ENCODE measurements at places on chromosomes 1 and 21.

DNA sequence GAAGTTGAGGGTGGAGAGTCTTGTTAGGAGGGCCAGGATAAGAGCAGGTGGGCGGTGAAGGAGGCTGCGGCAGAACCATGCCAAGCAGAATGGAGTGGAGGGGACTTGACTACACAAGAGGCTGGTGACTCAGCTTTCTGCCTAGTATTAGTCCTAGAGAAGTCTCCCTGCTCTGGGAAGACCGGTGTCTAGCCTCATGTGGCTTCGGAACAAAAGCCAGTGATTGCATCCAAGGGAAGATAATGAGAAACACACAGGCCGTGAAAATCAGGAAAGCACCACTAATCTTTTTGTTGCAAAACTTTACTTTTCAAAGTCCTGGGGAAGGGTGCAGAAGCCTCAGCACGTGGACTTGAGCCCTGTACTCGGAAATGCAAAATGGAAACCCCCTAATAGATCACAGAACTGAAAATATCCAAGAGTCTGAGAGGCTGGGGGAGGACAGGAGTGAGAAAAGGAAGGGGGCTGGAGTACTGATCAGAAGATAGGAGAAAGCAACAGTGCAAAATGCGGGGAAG is 31.4 kb downstream of the DDR2 start:
- DNase-seq = no peak

GRCh38 chr21:26846036-26846931 is 1.1 kb upstream of the ADAMTS1 start:
- DNase-seq = no peak

DNA sequence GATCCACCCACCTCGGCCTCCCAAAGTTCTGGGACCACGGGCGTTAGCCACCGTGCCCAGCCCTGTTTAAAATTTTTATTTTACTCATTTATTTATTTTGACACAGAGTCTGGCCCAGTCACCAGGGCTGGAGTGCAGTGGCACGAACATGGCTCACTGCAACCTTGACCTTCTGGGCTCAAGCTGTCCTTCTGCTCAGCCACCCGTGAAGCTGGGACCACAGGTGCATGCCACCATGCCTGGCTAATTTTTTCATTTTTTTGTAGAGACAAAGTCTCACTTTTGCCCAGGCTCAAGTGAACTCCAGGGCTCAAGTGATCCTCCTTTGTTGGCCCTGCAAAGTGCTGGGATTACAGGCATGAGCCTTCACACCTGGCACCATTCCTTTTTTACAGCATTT is 27.5 kb upstream of the DNAJC6 start:
- DNase-seq = no peak

GRCh38 chr1:15684042-15684461 is at the start of gene PLEKHM2:
Gene PLEKHM2, plus strand, starts transcription at chr1:15684320. Its CDS starts 239 bp downstream, at chr1:15684559.
- peak; percentile 50 for DNase-seq

DNA sequence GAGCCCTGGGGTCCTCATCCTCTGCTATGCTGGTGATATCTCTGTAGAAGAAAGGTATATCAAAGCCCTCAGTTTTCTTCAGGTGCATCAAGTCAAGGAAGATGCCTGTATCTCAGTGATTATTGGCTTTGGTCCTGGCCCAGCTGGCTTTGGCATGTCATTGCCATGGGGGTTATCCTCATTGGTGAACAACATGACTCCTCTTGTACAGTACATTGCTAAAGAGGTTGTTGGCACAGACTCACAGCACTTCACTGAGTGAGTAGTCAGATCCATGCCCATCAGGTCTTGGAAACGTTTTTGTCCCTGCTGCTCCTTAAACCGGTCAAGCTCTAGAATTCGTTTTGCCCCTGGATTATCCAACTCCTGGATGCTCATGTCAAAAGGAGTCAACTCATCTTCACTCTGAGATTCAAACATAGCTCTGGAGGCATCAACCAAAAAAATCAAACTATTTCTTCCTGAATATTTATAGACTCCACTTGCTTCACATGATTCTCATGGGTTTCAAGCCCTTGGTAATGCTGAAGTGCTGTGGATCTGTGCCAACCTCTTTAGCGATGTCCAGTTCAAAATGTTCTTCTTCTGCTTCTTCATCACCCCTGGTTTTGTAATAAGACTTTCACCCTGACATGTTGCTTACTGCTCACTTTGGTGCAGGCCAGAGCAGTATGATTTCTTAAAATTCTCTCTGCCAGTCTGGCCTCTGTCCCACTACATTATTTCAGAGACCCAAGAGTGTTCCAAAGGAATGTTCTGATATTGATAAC is 43.0 kb upstream of the RAB3GAP2 start:
- DNase-seq = no peak

DNA sequence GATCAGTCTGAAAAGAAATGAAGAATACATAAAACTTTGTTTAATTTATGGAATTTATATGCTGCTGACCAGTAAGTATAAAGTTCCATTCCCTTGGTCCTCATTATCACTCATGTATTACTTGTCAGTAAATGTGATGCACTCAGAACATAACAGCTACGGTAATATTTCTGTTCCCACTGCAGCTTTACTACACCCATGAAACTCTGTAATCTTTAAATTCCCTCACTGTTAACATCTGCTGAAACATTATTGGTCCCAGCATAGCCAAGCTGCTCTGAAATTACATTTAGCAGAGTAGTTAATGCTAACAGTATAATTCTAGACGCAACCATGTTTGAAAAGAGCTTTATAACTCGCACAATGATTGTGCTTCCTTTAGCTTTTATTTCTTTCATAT is 238.4 kb downstream of the GPATCH2 start:
- DNase-seq = no peak

- DNase-seq = peak; percentile 21
These were observed 796 bp upstream of the TDRKH start for GRCh38 chr1:151790940-151791651.

DNA sequence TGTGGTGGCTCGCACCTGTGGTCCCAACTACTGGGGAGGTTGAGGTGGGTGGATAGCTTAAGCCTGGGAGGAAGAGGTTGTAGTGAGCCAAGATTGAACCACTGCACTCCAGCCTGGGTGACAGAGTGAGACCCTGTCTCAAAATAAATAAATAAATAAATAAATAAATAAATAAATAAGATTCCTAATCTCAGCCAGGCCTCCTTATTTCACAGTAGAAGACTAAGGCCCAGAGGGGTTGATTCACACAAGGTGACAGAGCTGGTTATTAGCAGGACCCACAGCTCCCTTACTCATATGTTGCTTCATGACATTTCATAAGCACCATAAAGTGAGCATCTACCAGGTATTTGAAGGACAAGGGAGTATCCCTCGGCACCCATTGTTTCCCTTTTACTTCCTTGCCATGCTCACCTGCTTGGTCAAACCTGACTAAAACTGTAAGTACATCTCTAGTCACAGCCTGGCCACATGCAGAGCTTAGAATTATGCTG is 32.7 kb downstream of the ALG14 start:
- no peak for DNase-seq

- peak; percentile 30 for DNase-seq
These were observed 5.9 kb upstream of the TTC22 start for GRCh38 chr1:54806931-54807611.

- no peak for DNase-seq
These were observed 274.8 kb upstream of the AJAP1 start for GRCh38 chr1:4379451-4380175.

DNA sequence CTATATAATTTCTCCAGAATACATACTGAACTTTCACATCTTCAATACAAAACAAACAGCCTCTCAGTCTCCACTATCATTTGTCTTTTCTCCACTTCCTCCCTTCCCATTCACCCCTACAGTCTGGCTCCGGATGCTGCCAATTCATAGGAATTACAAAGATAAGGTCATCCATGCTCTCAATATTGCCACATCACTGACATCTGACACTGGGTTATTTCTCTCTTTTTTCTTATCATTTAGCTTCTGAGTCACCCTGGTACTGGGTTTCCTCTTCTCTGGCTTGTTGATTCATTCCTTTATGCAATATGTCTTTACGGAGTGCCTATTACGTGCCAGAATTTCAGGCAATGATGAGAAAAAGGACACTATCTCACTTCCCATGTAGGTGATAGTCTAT is 3.1 kb upstream of the SH3BP5L start:
- DNase-seq = peak; percentile 85

- no peak for DNase-seq
These were observed 50.6 kb upstream of the RAB4A start for GRCh38 chr1:229220163-229220846.

- no peak for DNase-seq
These were observed 212.8 kb downstream of the PBX1 start for GRCh38 chr1:164771619-164772361.

GRCh38 chr1:228041316-228041715 is 34.5 kb downstream of the WNT3A start:
- DNase-seq = no peak

DNA sequence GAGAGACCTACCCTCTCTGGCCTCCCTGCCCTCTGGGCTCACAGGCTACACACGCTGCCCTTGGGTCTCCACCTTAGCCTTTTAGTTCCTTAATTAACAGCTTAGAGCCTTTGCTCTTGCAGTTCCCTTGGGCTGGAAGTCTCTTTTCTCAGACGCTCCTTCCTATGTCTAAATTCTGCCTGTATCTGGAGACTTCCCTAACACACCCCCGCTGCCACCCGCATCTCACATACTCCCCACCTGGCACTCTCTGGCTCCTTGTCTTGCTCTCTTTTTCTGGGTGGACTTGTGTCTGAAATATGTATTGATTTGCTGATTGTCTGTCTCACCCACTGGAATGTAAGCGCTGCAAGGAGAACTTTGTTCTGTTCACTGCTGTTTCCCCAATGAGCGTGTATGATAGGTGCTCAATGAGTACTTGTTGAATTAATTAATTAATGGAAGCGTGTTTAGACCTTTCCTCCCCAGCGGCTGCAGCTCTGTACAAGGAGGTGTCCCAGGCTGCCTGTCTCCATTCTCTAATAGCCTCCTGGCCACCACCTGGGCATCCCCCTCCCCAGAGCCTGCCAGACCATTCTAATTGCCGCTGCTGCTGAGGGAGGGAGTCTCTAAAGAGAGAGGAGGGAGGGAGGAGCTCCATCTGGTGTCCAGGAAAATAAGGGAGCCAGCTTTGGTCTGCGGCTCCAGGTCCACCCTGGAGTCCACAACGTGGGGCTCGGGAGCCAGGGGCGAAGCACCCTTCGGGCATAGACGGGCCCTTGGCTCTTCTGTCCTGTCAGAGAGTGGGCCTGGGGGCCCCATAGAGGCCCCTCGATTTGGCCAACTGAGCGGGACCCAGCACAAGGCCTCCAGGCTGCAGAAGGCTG is 95.4 kb downstream of the RNF220 start:
- no peak for DNase-seq

DNA sequence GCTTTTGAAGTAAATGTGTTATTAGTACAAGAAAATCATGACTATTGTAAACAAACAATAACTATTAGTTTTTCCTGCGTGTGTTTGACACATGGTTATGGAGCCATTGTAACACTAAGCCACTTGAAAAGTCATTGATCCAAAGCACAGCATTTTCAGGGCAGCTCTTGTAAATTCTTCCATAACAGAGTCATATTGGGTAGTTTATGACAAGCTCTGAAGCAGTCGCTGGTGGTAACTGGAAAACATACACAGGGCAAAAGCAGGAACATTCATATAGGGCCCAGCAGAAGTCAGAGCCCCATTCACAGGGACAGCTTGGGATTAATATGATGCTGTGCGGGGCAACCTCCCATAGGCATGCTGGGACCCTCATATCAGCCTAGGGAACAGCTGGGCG is 483.2 kb upstream of the PTBP2 start:
- DNase-seq = no peak

DNA sequence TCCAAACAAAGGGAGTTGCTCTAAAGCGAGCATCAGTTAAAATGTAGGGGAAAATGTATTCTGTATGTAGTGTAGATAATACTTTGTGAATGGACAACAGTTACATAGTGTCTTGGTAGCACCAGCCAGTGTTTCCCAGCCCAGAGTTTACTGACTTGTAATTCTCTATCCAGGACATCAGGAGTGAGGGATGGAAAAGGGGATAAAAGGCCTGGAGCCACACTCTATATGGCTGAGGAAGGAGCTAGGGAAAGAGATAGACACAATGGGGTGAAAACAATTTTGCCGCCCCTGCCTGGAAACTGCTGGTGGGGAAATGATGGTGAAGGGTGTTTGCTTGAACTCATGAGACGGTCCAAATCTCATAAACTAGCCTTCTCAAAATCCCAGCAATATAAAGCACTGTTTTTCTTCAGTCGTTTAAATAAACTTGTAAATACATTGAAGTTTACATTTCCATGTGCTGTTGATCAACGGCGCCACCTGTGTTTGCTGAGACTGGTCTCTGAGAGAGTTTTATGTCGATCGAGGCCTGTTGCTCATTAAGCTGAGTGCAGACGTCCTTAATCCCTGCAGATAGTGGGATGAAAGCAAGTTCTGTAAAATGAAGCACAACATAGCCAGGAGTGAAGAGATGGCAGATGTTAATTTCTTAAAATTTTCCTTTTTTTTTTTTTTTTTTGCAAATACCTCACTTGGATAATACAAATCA is 27.9 kb upstream of the AGO1 start:
- DNase-seq = no peak

GRCh38 chr1:36988321-36988720 is 46.0 kb downstream of the GRIK3 start:
- no peak for DNase-seq

GRCh38 chr1:187665483-187665882 is 836.7 kb downstream of the PLA2G4A start:
- no peak for DNase-seq

- DNase-seq = no peak
These were observed 1.3 kb downstream of the TOR1AIP2 start for GRCh38 chr1:179876300-179876715.

DNA sequence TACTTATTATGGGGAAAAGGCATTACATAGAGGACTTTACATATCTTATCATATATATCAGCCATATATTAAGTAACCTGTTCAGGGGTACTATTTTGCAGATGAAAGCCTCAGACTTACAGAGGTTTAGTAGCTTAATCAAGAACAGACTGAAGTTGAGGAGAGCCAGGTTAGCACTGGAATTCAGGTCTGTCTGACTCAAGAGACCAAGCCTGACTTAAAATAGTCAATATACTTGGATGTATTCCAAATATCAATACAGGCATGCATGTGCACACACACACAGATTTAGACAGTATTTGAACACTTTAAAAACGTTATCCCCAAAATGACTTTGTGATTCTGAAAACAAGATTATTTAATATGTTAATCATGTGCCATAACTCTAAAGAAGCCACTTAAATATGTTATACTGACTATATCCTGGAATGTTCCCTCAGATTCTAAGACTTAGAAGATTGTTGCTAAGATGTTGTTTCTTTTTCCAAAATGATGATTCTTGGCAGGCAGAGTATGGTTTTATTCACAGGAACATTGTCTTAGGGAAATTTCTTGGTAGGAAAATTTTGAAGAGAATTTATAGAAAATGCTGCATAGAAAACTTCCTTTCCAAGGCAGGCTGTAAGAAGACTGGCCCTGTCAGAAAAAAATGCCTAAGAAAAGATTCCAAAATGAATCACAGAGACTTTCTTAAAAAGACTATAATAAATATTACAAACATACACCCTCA is 61.6 kb downstream of the ADAMTS1 start:
- DNase-seq = no peak

DNA sequence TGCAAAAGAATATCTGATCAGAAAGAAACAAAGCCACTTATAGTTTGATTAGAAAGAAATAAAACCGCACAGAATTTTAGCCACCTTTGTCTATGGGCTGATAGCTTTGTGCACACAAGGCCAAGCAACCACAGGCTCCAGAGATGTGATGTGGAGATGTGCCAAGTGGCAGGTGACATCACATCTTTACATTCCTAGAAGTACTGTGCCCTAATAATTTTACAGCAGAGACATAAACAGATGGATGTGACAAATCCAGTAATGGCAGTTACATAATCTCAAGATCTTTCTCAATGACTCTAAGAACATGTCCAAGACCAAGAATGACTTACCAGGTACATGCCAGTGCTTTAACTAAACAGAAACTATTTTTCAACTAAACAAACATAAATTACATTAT is 159.5 kb downstream of the LTN1 start:
- DNase-seq = no peak

All from inflammatory macrophage treated with lipopolysaccharide for 1 hour (primary cell).